ENCODE measurements at places on chromosomes 1 and 21.

- peak; percentile 79 for DNase-seq
These were observed at the start of gene MAPKAPK2 for GRCh38 chr1:206684478-206685333. Gene MAPKAPK2 (plus strand): TSS chr1:206684905. CDS start chr1:206685230, 325 bp downstream.

DNA sequence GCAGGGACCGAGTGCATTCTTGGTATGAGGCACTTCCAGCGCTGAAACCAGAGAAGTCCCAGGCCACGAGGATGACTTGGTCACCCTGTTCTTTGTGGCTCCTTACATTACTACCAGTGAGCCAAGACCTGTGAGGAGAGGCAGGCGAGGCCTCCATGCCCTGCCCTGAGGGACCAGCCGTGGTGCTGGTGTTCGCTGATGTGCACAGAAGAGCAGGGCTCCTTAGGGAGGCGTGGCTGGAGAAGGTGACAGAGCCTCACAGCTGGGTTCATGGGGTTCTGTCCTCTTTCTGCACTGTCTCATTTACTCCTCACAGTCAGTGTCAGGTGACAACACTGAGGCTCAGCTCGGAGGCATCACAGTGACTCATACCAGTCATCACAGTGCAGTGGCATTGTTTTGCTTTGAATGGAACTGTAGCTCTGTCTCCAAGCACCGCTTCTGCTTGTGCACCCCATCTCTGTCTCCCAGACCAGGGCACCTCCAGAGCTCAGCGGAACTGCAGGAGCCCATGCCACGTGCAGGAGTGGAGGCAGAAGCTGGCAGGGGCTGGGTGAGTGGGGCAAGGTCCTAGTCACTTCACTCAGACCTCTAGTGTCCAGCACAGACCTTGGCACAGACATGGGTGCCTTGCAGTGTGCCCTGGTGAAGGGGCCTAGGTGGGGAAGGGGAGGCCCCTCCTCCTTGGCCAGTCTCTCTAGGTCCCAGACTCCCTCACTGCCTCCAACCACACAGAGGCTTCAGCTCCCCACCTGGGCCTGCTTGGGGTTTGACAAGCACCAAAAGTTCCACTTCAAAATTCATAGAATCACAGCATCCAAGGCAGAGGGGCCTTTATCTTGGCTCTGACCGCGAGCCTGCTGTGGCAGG, 310.9 kb downstream of the MATN1 start:
- DNase-seq: no peak

DNA sequence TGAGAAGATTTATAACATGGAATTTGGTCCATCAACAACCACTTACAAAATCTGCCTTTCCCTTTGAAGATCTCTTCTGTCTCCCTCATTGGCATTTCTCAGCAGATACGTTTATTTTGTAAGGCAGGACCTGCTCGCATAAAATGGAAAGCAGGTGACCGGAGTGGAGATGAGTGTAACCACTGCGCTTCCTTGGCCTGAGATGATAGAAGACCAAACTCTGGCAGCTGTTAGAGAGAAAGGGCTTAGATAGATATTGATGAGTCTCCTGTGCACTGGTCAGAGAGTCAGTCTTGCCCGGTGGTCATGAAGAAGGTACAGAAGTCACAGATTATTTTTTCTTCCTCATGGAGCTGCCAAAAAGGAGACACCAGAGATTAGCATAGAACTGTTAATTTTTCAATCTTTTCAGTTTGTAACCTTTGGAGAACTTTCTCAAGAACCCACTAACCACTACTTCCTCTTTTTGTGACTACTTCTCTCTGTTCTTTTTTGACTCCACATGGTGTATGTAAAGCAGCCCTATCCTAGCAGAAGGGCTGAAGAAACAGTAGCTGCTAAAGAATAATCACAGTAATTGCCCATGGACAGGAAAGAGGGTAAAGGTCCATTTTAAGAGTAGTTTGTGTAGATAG, 47.6 kb downstream of the FCRL3 start:
- no peak for DNase-seq

DNA sequence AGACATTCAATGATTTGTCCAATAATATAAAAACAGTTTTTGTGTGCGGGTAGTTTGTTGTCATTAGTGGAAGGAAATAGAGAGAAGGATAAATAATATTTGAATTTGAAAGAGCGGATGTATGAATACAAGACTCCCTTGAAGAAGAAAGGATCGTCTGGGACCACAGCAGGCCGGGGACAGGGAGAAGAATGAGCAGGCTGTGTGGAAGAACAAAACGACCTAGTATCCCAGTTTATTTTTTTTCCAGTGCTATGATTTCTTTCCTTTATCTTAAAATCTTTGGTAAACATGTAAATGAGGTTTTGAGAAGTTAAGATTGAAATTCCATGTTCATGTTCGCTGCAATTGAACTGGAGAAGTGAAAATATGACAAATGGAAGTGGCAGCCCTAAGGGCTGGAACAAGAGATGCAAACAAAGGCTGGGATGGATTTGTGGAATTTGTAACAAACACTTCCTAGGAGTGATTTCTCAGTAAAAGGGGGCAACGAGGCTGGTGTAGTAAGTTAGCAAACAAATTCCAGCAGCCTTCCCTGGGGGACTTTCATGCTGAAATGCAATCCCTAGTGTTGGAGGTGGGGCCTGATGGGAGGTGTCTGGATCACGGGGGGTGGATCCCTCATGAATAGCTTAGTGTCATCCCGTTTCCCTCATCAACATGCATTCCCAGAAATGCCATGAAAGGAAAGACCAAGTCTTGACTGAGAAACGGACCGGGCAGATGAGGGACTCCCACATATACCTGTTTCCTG, 10.2 kb upstream of the IFI16 start:
- peak; percentile 67 for DNase-seq

- DNase-seq: no peak
These were observed 23.3 kb downstream of the NAV1 start for GRCh38 chr1:201562257-201562656.

Data from colonic mucosa (tissue), 4 donors.